ENCODE measurements at places on chromosomes 12 and 14.

GRCh38 chr12:28620281-28620680, 430.0 kb downstream of the CCDC91 start:
- no peak for DNase-seq

DNA sequence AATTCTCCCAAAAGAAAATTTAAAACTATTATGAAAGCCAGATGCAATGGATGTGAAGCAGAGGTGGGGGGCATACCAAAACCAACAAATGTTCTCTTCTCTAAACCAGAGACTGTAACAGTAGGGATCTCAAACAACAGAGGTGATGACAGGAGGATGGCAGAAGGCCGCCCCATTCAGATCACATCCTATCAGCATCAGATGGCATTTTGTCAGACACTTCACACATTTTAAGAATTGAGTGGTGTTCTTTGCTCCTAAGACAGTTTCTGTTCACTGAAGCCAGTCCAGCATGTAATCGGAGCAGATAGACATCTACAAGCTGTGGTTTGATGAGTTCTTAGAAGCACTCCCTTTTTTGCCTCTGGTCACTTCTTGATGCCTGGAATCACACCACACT, 59.6 kb upstream of the SRRM4 start:
- no peak for DNase-seq

- no peak for DNase-seq
Observed at GRCh38 chr12:111462210-111462769, 56.6 kb downstream of the SH2B3 start.

- DNase-seq, result no peak
Observed at GRCh38 chr14:84253326-84253725, 1276.6 kb upstream of the FLRT2 start.

DNA sequence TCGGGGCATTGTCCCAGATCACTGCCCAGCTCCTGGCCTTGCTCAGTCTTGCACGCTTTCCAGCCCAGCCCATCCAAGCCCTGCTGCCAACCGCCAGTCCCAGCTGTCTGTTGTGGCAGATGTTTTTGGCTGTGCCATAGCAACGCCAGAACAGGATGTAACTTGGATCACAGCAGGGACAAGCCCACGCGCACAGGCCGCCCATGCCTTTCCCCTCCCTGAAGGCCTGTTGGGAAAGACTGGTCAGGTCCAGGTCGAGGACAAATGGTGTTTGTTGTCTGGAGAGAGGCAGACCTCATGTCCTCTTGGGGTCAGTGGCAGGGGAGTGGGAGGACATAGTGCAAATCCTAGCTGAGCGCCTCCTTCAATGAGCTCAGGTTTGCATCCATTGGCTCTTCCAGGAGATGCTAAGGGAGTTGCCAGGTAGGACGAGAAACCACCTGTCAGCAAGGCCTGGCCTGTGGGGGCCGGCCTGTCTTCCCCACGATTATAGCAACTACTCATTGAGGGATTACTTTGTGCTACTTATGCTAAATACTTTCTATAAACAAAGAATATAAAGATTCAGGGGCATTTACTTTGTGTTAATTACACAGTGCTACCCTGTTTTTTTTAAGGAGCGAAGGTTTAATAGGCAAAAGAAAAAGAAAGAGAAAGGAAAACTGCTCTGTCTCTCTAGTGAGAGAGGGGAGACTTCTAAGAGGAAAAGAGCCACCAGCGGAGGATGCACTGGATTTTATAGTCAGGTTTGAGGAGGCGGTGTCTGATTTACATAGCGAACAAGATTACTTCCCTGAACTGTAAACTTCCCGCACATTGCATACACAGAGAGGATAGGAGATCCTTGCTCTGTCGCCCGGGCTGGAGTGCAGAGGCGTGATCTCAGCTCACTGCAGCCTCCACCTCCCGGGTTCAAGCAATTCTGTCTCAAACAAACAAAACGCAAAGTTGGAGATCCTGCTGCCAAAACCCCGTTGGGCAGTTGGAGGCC, 42.8 kb upstream of the CORO1C start:
- no peak for DNase-seq

- no peak for DNase-seq
Observed at GRCh38 chr12:67447180-67447579, 178.0 kb downstream of the CAND1 start.

- no peak for DNase-seq
Observed at GRCh38 chr14:94383777-94384176, 4.6 kb downstream of the SERPINA1 start.

DNA sequence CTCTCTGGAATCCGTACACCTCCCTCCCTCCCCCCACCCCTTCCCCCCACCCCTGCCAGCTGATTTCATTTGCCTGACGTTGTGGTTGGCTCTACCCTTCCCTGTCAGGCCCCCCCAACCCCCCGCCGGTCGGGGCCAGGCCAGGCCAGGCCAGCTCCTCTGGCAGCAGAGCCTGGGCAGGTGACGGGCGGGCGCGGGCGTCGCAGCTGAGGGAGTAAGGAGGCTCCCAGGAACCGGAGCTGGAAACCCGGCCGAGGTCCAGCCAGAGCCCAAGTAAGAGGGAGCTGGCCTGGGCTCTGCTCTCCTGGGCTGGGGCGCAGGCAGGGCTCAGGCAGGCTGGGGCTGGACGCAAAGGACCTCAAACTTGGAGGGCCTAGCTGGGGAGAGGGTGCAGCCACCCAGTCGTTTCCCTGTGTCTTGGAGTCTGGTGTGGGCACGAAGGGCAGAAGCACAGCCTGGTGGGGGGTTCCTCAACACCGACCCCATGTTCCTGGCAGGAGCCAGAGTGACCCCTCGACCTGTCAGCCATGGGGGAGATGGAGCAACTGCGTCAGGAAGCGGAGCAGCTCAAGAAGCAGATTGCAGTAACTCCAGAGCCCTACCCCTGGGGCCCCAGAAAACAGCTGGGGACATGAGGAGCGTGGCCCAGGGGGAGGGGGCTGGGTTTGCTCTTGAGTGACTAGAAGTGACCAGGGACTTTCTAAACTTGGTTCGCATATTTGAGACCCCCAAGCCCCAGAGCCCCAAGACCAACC, at the start of gene GNB3:
Gene GNB3 (plus strand): TSS at position 165 of the 755 bp plus-strand sequence. CDS start 363 bp downstream, at position 528.
- no peak for DNase-seq

- DNase-seq, result no peak
Observed at GRCh38 chr12:98998697-98999299, 353.7 kb downstream of the APAF1 start.

- DNase-seq, result no peak
Observed at GRCh38 chr12:1918081-1918883, at the start of gene CACNA2D4. Gene CACNA2D4 (minus strand): TSS chr12:1918652. CDS start chr12:1918473, 179 bp downstream.

GRCh38 chr14:43479596-43480195, 1027.4 kb downstream of the FSCB start:
- no peak for DNase-seq

DNA sequence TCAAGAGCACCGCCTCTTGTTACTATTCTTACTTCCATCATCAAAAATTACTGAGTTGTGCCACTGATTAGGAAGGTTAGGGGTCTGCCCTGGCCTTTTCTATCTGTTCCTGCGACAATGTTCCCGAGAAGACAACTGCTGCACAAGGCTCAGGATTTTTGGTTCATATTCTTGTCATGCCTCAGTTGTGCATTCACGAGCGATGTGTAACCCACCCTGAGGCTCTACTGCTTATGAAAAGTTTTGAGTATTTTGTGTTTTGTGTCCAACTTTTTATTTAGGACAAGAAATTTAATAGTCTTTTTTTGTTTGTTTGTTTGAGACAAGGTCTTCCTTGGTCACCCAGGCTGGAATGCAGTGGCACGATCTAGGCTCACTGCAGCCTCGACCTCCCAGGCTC, 23.1 kb upstream of the LGALS3 start:
- no peak for DNase-seq

DNA sequence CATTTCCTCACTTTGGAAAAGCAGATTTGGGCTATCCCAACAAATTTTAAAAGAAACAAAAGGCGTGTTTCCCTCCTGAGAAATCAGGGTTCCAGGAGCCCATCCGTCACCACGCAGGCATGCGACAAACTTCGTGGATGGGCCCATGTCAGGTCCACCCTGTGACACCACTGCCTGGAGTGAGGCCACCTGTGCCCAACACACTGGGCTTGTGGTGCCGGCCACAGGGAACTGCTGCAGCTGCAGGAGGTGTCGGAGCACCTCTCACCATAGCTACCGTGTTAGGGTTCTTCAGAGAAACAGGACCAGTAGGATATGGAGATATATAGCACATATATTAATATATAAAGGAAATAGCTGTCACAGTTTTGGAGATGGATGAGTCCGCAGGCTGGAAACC, 53.0 kb upstream of the BCL11B start:
- no peak for DNase-seq

DNA sequence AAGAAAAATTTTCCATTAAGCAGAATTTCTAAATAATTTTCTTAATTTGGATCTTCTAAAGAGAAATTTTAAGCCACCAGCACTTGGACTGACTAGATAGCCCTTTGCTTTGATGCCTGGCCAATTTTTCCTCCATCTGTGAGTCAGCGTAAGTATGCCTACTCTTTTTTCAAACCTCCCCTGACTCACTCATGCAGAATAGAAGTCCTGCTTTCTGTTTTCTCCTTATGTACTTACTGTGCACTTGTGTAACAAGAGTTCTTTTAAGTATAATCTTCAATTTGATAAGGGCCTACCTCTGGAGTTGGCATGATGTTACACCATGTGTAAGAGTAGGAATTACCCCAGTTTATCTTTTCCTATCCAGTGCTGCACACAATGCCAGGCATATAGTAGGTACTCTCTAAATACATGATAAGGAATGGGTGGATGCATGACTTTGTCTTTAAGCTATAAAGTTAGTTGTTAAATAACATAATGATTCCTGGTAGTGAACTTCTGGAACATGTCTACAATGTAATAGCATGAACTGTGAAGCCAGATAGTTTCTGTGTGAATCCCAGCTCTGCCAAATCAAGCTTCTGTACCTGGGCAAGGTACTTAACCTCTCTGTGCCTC, 329.6 kb downstream of the TMTC2 start:
- DNase-seq, result no peak

DNA sequence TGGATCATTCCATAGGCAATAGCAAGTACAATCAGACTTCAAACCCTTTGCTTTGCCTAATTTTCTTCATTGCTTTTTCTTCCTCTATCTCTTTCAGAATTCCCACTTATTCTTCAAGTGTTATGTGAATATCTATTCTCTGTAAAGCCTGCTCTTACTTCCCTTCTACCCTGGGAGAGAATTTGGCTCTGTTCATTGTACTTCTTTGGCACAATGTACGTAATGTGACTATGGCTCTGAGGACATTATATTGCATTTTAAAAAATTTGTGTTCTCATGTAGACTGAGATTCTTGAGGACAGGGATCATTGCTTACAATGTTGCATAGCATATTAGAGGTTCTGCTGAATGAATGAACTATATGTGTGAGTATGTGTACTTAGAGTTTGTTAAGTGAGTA, 16.9 kb upstream of the PRICKLE1 start:
- DNase-seq, result no peak

DNA sequence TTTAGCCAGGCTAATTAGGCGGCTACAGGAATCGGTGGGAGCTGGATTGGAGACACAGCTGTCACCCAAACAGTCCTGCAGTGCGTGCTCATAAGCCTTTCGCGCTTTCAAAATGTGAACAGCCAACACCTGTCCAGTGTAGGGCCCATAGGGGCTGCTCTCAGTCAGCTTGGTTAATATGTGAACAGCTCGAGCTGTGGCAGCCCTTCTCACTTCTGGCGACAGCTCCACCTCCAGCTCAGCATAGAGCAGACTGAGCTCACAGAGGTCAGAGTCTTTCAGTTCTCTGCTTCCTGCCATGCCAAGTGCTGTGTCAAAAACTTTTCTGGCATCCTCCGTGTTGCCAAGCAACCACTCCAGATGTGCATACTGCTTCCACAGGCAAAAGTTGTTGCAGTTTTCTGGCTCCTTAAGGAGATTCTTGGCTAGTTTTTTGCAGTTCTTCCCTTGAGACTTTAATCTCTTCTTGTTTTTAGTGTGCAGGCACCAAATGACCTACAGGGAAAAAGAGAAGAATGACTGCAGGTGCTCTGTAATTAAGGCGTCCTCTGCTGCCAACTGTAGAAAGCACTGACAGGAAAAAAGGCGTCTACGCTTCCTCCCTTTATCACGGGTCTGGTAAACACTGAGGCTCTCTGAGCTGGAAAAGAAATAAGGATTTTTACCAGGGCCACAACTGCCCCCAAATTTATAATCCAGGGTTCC, 32.5 kb downstream of the PSMC1 start:
- DNase-seq, result no peak

- DNase-seq, result no peak
Observed at GRCh38 chr14:54981698-54982097, 45.2 kb downstream of the WDHD1 start.

- no peak for DNase-seq
Observed at GRCh38 chr14:92373336-92373735, 50.4 kb downstream of the SLC24A4 start.

DNA sequence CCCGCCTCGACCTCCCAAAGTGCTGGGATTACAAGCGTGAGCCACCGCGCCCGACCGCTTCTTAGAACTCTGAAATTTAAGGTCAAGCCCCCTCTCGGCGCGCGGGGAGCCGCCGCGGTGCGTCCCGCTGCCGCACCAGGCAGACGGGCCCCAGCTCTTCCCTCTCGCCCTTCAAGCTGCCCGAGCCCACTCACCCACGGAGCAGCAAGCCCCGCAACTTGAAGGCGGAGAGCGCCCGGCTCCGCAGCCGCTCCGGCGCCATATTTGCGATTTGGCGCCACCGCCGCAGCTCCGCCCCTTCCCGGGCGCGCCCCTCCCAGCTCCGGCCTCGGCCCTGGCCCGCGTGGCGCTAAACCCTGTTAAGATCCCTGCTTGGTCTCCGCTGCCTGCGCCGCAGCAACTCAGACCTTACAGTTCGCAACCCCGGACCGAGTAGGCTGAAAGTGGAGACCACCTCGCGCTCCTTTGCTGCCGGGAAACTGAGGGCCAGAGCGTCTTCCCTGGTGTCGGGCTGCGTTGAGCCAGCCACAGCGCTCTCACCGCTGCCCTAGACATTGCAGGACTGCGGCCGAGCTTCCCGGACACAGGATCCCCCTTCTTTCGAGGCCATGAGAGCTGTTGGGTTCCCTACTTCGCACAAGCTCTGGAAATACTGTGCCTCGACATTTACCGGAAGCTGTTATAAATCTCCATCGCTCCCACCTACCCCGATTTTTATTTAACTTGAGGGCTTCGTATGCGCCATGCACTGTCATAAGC, at the start of gene POLE2:
Gene POLE2 (minus strand): TSS at position 273 of the 759 bp plus-strand sequence. CDS start 11 bp downstream, at position 262.
- DNase-seq, result peak; percentile 82

DNA sequence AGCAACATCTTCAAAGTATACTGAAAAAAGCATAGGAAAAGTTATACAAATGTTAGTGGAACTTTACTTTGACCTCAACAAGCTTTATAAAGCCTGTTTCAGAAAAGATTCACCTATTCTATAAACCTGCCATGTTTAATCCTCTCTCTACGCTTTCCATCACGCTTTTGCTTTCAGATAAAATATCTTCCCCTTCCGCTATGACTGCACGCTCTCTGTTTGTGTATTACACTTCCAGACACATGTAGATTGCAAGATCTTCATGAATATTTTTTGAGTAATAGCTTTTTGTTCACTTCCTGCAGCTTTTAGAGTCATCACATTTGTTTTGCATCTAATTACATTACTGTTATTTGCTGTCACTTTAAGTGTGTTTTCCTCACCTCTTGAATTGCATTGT, 271.4 kb downstream of the RASSF9 start:
- no peak for DNase-seq

GRCh38 chr12:64782191-64782876, 23.1 kb upstream of the GNS start:
- DNase-seq, result no peak

GRCh38 chr12:19695244-19696098, 256.2 kb downstream of the AEBP2 start:
- DNase-seq, result no peak
